ENCODE measurements at places on chromosomes 13 and 19.

DNA sequence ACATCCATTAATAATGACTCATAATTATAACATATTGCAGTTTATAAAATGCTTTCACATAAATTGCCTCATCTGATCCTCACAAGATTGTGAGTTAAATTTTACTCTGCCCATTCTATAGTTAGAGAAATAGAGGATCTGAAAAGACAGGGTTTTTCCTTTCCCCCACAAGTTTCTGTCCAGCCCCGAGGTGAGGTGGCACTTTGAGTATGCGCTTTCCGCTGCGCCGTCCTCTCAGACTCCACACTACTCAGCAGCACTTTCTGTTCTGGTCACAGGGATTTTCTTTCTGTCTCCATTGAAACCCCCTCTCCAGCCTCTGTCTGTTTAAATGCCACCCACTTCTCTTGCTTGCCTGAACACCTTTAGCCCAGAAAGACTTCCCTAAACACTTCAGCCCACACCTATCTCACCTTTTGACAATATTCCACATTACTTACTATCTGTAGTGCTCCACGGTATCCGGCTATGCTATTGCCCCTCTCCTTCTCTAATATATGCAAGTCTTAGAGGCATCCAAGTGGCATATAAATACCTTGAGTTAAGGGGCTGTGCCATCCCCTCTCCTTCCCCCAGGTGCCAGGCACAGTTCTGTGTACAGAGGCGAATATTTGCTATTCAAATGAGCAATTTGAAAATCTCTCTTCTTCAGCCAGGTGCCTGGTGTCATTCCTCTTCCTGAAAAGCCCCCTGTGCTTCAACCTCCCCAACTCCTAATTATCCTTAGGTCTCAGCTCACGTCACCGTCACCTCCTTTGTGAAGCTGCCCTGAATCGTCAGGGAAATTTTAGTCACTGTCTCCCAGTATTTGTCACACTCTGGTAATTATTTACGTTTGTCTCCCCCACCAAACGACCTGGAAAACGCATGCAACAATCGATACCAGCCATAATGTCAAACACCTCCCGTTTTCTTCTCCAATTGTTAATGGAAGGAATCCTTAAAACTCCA, 268.7 kb downstream of the NHLRC3 start:
- DNase-seq: no peak

GRCh38 chr19:27891411-27891810, 1321.5 kb downstream of the UQCRFS1 start:
- DNase-seq: no peak

DNA sequence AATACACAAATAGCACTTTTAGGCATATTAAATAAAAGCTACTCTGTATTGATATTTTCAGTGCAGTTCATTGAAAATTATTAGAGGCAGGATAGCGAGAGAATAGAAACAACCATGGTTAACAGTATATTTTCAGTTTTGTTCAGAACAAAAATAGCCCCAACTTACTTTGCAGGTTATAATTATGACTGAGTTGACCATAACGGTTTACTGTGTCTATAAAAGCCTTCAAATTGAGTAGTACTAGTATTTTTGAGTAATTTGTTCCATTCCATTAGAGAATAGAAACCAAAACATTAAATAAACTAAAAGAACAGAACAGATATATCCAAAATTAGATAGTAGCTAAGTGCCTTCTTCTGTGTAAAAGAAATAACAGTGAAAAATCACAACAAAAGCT, 1108.4 kb upstream of the PCDH20 start:
- DNase-seq: no peak

DNA sequence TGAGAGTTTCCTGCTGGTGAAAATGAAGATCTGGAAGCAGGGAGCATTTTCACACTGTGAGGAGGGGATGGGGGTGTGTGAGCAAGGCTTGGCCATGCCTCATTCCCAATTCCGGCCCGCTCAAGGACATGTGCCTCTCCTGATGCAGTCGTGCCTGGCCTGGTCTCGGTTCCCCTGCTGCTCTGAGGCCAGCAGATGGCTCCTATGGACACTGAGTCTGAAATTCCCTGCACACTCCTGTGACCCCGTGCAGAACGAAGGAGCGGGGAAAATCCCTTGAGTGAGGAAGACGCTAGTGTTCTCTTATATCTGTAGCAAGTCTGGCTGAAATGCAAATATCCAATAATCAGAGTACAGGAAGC, 363 bp upstream of the ZNF763 start:
- DNase-seq: no peak

DNA sequence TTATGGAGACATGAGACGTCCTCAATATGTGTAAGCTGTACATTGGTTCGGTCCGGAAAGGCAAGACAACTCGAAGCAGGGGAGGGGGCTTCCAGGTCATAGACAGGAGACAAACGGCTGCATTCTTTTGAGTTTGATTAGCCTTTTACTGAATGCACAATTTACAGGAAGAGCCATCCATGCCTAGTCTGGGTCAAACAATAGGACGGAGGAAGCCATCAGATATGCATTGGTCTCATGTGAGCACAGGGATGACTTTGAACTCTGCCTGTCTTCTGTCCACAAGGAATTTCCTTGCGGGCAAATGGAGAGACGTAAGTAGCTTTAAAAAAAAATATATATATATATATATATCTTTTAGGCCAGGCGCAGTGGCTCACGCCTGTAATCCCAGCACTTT, 1.9 kb upstream of the CCNP start:
- no peak for DNase-seq

- DNase-seq: no peak
Measured at GRCh38 chr19:16213076-16213475, 15.4 kb downstream of the AP1M1 start.

- DNase-seq: peak; percentile 32
Measured at GRCh38 chr13:46778890-46779289, 18.1 kb downstream of the ESD start.

- DNase-seq: peak; percentile 71
Measured at GRCh38 chr13:45511310-45512097, 46.8 kb downstream of the COG3 start.

- DNase-seq: no peak
Measured at GRCh38 chr13:58830841-58831240, 1199.3 kb downstream of the PCDH17 start.

- DNase-seq: no peak
Measured at GRCh38 chr13:97072297-97072696, 78.0 kb upstream of the OXGR1 start.

GRCh38 chr13:27583645-27584044, 36.7 kb downstream of the LNX2 start:
- no peak for DNase-seq

DNA sequence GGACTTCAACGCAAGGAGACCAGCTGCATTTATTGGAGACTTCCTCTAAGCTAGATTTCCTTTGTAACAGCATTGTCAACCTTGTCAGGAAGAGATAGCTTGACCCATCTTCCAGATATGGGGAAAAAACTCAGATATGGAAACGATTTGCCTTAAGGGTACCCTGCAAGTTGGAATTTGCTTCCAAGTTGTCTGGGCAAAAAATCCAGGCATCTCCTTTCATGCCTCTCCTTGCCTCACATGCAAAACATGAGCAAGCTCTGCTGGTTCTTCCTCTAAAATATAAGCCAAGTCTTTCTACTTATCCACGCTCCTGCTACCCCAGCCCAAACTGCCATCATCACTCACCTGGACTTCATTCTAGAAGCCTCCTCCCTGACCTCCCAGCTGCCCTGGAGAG, 6.4 kb upstream of the DNMT1 start:
- DNase-seq: no peak

- DNase-seq: no peak
Measured at GRCh38 chr13:21967871-21968270, 297.0 kb downstream of the FGF9 start.

DNA sequence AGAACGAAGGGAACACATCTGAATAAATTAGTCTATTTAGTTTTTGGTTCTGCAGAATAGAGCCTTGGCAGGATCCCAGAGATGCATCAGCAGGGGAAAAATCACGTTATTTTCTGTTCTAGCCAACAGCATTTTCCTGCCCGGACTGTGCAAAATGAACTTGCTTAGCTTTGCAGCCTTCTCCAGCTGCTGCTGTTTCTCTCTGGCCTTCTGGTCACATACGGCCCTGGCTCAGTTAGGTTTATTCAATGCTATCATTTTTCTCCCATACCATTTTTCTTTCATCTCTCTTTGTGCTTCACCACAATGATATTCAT, 110.4 kb upstream of the KL start:
- peak; percentile 26 for DNase-seq

DNA sequence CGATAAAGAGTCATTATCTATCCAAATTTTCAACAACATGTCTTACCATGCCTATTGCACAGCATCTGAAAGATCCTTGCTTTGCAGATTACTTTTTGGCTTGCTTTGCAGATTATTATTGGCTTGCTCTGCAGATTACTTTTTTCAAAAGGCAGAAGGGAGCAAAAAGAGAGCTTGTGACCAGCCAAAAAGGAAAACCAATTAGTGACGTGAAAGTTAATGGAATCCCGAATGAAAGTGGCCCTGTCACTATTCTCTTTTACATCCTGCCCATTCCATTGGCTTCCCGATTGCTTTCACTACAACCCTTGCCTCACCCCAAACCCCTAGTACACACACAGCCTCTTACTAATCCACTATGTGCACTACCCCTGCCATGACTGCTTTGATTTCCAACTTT, 81.3 kb downstream of the LHFPL6 start:
- DNase-seq: no peak

- DNase-seq: peak; percentile 6
Measured at GRCh38 chr19:48196933-48197665, 26.6 kb downstream of the ZSWIM9 start.

DNA sequence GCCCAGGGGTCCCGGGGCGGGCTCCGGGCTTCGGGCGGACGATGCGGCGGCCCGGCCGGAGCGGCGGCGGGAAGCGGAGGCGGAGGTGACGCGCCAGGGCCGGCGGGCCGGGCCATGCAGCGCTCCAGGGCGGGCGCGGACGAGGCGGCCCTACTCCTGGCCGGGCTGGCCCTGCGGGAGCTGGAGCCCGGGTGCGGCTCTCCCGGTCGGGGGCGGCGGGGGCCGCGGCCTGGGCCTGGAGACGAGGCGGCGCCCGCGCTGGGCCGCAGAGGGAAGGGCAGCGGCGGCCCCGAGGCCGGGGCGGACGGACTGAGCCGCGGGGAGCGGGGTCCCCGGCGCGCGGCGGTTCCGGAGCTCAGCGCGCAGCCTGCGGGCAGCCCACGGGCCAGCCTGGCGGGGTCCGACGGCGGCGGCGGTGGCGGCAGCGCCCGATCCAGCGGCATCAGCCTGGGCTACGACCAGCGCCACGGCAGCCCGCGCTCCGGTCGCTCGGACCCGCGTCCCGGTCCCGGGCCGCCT, 362 bp downstream of the WTIP start:
- no peak for DNase-seq

GRCh38 chr13:85976242-85976641, 177.0 kb upstream of the SLITRK6 start:
- no peak for DNase-seq

- no peak for DNase-seq
Measured at GRCh38 chr19:45975306-45976070, 1.8 kb upstream of the NOVA2 start.

DNA sequence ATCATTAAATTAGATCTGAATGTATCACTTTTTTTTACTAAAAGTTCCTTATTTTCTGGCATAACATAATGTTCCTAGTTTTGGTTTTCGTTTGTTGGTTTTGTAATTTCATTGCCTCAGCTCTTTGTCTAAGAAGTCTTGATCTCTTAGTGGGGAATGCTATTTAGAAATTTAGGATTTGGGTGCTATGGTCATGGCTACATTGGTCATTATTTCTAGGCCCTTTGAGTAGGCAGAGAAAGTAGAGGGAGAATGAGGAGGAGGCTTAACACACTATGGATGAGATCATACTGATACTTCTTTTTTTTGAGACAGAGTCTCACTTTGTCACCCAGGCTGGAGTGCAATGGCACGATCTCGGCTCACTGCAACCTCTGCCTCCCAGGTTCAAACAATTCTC, 41.8 kb downstream of the PIBF1 start:
- no peak for DNase-seq

DNA sequence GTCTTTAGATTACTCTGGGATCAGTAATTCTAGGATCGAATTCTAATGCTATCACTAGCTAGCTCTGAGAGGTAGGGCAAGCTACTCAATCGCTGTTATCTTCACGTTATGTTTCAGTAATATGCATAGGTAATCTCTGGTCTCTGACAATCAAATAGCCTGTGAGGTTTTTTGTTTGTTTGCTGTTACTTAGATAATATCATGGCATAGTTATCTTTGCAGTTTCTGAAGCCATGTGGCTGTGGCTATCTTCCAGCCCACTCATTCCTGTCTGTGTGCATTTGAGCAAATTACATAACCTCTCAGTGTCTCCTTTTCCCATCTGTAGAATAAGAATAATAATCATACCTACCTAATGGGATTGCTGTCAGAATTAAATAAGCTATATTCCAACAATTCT, 330.2 kb downstream of the PCDH9 start:
- DNase-seq: peak; percentile 5

DNA sequence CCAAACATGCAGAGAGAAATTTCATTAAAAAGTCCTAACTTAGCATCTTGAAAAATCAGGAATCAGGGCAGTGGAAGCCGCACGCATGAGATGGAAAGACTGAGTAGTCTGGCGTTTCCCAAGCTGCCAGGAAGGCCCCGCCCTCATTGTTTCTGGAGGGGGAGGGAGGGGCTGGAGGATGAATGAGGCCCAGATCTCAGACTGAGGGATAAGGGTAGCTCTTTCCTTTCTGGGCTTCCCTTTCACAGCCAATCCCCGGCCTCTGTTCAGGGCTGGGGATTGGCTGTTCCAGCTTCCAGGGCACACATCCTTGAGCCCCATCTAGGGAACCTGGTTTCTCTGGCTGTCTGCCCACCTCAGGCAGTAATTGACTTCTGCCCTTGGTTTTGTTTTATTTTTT, 7.3 kb downstream of the C19orf53 start:
- DNase-seq: peak; percentile 92

- peak; percentile 2 for DNase-seq
Measured at GRCh38 chr19:15015946-15016542, 33.2 kb upstream of the CASP14 start.

GRCh38 chr13:39129213-39129612, 91.0 kb downstream of the NHLRC3 start:
- DNase-seq: no peak

DNA sequence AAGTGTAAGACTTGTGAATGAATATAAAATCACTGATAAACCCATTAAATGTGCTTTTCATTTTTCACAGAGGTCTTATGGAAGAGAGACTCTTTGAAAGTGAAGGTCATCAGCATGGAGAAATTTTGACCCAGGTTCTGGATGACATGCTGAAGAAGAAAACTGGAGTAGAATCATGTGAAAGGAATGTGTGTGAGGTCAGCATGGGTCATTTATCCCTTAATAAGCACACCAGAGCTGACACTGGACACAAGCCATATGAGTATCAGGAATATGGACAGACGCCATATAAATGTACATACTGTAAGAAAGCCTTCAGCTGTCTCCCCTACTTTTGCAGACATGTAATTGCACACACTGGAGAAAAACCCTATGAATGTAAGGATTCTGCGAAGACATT, 29.0 kb downstream of the ZNF20 start:
- no peak for DNase-seq

Data from fibroblast of upper back skin (primary cell).